ENCODE measurements at places on chromosomes 3 and 15.

DNA sequence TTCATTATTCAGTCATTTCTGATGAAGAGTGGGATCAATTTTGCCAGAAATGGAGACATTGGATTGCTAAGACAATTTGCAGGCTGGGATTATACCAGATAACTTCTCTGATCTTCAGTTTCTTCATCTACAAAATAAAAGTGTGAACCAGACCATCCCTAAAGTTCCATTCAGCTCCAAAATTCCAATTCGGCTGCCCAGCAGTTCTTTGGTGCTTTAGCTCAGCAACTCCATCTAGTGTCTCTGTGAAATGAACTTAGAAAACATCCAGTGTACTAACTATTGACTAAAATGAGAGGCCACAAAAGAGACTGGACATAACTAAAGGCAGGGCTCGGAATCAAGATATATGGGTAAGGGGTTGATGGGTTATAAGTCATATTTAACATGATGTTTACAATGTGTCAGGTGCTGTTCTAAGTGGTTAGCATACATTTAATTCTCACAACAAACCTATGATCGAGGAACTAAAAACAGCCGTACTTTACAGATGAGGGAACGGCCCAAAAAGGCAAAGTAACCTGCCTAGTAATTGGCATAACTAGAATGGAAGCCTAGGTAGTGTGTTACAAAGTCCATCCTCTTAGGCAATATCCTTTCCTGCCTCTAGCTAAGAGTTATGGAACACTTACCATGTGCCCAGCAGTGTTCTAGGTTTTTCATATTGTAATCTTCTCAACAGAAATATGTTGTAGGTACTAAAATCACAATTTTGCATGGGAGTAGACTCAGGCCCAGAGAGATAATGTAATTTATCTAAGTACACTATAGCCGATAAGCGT lies 17.0 kb downstream of the THAP10 start:
- DNase-seq = no peak

DNA sequence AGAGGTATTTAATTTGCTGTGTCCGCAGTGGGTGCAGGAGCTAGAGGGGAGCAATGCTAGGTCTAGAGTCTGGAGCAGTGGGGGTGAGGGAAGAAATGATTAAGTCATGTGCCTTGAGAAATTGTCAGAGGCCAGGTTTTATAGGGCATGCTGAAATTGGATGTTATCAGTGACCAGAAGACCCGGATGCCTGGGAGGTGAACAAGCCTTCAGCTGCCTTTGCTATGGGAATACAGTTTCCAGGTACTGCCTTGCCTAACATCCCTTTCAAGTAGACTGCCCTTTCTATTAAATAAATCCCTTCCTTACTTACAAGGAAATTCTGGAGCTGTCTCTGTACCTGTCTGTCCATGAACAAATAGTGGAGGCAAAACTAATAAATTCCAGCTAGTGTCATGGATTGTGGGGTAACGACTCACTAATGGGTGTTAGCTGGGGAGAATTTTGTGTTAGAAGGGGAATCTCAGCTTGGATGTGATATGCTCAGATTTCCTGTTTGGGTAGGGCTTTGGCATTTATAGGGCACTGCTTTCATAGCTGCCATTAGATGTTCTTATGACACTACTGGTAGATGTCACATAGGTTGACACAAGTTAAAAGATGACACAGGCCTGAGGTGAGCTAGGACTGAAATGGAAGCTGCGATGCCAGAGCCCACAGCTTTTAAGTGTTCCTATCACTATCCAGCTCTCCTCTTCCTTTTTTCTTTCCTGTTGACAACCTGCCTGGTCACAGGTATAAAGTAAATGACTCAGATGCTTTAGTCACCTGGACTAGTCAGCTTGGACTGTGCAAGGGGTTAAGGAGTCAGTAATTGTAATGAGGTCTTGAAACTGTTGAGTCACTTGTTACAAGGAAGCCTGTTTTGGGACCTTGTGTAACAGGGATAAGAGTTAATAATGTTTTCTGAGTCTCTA lies 21.3 kb downstream of the CHD2 start:
- no peak for DNase-seq

DNA sequence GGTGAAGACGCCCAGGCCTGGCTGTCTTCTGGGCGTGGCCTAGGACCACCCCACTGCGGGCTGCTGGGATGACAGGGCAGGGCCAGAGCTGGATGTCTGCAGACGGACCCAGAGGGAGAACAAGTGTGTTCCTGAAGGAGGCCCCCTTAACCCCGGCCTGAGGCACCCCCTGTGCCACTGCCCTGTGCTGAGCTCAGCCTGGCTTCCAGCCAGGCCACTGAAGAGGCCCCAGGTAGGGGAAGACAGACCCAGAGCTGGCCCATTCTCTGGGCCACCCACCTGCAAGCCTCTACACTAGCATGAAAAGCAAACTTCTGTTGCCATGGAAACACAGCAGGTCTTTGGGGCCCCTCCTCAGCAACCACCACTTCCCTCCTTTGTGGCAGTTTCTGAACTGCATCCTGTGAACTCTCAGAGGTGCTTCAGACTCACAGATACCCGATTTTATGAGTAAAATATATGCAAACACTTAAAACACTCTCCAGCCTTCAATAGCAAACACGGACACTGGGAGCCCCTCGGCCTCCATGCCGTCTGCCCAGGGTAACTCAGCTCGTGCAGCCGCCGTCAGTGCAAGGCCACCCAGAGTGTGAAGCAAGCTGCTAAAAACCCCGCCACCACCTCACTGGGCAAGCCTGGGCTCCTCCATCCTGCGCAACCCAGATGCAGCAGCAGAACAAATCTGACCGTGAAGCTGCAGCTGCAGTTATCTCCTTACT lies 42.5 kb downstream of the CMTM6 start:
- no peak for DNase-seq

DNA sequence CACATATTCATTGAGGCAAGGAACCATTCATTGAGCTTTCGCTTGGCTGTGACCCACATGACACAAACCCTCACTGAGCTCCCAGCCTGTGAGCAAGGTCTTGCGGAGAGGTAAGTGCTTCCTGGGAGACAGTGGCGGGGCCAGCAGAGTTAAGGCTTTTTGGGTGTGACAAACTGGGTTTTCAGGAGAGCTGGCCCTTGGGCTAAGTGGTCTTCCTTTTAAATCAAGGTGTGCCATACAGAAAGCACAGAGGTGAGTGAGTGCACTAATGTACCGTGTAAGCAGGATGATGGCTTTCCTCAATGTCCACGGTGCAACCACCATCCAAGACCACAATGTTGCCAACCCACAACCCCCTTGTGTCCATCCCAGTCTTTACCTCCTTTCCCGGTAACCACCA lies 28.6 kb downstream of the POMGNT2 start:
- no peak for DNase-seq

DNA sequence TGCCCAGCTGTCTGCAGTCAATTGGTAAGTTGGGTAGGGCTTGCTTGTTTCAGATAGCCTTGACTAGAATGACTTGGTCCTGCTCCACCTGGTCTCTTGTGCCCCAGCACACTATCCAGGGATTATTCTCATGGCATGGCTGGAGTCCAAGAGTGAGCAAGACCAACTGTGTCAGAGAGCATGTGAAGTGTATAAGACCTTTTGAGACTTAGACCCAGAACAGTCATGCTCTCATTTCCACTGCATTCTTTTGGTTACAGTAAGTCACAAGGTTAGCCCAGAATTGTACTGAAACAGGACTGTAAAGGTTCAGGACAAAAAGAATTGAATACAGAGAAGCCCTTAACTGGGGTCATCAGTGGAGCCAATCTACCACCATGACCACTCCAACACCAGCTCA lies 650.8 kb upstream of the ADAMTS9 start:
- DNase-seq = no peak

DNA sequence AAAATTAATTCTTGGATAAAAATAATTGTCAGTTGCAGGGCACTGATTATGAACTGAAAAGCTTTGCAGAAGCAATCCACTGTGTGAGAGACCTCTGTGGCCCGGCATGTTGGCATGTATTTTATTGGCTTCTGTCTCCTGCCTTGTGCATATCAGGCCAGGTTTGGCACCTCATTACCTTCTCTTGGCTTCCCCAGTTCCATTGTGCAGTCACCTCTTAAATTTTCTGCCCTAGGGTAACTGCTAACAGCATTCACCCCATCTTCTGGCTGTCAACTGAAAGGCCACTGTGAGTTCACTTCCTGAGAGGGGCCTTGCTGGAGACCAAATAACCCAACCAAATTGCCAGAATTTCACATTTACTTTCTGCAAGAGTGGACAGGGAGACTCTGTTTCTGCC lies 92.7 kb upstream of the RARB start:
- no peak for DNase-seq

- no peak for DNase-seq
Measured at GRCh38 chr3:58719684-58720083, 53.1 kb upstream of the FAM3D start.

GRCh38 chr3:10234526-10235230 lies 13.6 kb upstream of the TATDN2 start:
- DNase-seq = no peak

- peak; percentile 57 for DNase-seq
Measured at GRCh38 chr15:73190189-73190601, 137.9 kb downstream of the NEO1 start.

- no peak for DNase-seq
Measured at GRCh38 chr3:24154781-24155180, 209.7 kb downstream of the NR1D2 start.

- no peak for DNase-seq
Measured at GRCh38 chr3:188257384-188258026, 103.5 kb downstream of the LPP start.

DNA sequence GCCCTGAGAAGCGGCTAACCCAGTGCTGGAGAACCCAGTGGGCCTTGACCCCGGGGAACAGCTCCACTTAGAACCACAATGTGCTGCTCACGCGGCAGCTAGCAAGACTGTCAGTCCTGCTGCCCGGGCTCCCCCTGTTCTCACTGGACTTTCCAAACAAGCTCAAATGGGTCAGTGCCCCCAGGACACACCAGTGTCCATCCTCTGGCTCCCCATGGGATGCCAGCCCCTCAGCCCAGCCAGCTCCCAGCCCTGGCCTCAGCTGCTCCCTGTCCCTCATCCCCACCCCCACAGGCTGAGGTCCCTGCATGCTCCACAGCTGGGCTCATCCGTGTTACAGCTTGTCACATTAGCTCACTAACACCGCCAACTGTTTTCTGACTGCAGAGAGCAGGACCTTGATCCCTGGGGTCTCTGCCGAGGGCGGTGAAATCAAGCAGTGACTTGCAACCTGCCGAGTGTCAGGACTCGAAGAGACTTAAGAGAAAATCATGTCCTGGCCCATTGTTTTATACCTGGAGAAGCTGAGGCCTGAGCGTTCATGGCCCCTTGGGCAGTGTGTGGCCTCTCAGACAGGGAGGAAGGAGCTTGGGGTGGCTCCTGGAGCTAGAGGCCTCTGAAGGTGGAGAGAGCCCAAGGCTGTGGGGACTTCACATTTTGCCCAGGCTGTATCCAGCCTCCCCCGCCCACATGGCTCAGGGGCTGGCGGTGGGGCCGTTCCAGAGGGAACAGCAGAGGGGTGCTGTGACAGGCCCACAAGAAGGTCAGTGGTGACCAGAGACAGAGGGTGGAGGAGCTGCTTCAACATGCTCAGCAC lies 157.5 kb downstream of the MEGF11 start:
- DNase-seq = no peak

- no peak for DNase-seq
Measured at GRCh38 chr15:40618023-40618422, 24.0 kb downstream of the KNL1 start.

GRCh38 chr3:151990696-151991376 lies 117.4 kb downstream of the SUCNR1 start:
- DNase-seq = no peak

- DNase-seq = no peak
Measured at GRCh38 chr3:154783061-154783460, 297.1 kb upstream of the MME start.

DNA sequence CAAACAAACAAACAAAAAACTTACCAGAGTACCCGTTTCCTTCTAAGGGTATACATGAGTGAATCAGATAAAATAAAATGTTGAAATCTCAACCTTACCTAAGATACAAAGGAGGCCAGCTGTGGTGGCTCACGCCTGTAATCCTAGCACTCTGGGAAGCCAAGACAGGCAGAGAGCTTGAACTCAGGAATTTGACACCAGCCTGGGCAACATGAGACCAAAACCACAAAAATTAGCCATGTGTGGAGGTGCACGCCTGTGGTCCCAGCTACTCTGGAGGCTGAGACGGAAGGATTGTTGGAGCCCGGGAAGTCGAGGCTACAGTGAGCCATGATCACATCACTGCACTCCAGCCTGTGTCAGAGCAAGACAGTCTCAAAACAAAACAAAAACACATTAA lies 11.0 kb upstream of the FAM219B start:
- DNase-seq = no peak

GRCh38 chr3:72797773-72798543 lies 50.3 kb downstream of the SHQ1 start:
- DNase-seq = peak; percentile 43

GRCh38 chr15:93036951-93037819 lies 51.8 kb downstream of the RGMA start:
- no peak for DNase-seq
